ENCODE measurements at places on chromosomes 1 and 21.

DNA sequence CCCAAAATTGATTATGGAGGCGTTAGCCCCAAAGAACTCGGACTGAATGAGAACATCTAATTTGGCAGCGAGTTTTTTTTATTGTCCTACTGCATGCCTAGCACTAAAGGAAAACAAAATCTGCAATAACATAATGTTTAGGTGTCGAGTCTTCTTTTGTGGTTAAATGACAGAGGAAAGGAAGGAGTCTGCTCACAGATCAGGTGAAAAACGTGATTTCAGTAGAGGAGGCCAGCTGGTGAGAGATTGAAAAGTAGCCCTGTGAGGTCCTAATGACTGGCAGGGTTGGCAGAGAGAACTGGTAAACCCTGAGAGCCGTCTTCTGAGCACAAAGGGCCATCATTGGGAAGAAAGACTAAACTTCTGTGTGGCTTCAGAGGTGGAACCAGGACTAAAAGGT is 24.2 kb downstream of the WDTC1 start:
- no peak for DNase-seq

DNA sequence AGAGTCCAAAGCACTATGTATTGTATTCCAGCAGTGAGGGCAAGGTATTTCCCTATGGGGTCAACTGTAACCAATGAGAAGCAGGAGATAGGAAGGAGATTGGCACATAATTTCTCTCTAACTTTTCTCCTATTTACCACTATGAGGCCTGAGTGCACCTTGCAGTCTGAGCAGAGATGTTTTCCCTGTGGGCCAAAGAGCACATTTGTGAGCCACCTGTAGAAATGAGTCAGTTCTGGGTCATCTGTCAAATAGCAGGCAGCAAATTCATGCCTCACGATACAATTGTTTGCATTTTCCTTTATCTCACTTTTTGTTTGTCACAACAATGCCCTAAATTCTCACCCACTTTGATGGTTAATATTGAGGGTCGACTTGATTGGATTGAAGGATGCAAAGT is 547.2 kb upstream of the NCAM2 start:
- DNase-seq, result no peak

- DNase-seq, result no peak
Measured at GRCh38 chr1:108628665-108629064, 32.2 kb downstream of the HENMT1 start.

GRCh38 chr1:200245473-200245872 is 164.4 kb downstream of the ZNF281 start:
- no peak for DNase-seq

DNA sequence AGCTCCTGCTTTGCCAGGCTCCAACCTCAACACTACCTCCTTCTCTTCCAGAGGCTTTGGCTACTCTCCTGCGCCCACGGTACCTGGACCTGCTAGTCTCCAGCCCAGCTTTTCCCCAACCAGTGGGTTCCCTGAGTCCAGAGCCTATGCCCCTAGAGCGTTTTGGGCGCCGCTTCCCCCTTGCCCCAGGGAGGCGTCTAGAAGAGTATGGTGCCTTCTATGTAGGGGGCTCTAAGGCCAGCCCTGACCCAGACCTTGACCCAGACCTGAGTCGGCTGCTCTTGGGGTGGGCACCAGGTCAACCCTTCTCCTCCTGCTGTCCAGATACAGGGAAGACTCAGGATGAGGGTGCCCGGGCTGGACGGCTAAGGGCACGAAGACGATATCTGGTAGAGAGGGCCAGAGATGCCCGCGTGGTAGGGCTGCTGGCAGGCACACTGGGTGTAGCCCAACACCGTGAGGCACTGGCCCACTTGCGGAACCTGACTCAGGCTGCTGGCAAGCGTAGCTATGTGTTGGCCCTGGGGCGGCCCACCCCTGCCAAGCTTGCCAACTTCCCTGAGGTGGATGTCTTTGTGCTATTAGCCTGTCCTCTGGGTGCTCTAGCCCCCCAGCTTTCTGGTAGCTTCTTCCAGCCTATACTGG is 1.6 kb downstream of the DPH2 start:
- no peak for DNase-seq

- DNase-seq, result no peak
Measured at GRCh38 chr1:87760654-87761053, 432.0 kb downstream of the LMO4 start.

GRCh38 chr1:28249013-28249865 is 10.1 kb upstream of the SESN2 start:
- no peak for DNase-seq

- no peak for DNase-seq
Measured at GRCh38 chr21:28454564-28455252, 538.0 kb downstream of the LTN1 start.

DNA sequence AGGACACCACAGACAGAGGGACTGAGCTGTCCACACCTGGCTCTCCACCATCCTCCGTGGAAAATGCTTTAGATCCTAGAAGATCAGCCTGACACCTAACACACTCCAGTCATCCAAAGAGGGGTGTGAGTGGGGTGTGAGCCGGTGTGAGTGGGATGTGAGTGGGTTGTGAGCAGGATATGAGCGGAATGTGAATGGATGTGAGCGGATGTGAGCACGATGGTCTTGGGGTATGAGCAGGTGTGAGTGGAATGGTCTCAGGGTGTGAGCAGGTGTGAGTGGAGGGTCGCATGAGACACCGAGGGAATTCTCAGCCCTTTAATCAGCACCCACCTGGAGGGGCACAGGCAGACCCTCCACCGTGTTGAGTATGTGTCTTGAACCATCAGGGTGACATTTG is 851 bp downstream of the TCP10L start:
- DNase-seq, result no peak

DNA sequence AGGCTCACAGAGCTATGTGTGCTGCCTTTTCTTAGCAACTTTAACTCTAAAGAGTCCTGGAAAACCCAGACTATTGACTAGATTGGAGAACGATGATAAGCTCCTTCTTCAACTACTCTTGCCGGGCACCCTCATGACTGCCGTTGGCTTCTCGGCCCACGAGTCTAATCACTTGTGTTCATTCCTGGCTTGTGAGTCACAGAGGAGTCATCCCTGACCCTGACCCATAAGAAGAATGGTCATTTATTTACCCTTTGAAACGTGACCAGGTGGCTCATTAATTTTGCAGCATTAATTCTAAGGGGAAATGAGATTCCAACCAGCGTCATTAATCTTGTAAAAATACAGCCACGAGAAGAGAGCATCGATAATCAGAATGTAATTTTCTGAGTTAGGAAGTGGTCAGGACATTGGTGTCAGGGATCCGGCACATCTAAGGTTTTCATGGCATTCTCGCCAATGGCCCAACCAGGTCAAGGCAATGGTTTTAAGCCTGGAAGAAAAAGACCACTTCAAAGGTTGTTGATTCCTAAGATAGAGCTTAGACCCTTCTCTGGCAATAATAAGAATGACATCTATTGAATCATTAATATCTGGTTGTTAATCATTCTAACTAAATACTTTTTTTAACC is 183.6 kb upstream of the RUNX1 start:
- DNase-seq, result no peak

- peak; percentile 77 for DNase-seq
Measured at GRCh38 chr1:36109041-36109679, 15.9 kb downstream of the COL8A2 start.

DNA sequence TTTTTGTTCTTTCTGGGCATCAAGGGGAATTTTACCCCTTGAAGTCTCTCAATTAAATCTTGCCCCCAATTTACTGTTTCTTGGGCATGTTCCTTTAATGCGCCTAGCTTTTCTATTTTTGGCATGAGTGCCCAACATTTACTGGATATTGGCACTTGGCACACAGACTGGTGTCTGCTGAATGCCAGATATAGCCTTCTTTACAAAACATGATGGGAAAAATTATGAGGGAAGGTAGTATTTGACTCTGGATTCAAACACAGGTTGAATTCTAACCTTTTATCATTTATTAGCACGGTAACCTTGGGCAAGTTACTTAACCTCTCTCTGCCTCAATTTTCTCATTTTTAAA is 88.3 kb upstream of the GPR52 start:
- DNase-seq, result no peak

- DNase-seq, result no peak
Measured at GRCh38 chr21:40595806-40596205, 251.2 kb downstream of the DSCAM start.

DNA sequence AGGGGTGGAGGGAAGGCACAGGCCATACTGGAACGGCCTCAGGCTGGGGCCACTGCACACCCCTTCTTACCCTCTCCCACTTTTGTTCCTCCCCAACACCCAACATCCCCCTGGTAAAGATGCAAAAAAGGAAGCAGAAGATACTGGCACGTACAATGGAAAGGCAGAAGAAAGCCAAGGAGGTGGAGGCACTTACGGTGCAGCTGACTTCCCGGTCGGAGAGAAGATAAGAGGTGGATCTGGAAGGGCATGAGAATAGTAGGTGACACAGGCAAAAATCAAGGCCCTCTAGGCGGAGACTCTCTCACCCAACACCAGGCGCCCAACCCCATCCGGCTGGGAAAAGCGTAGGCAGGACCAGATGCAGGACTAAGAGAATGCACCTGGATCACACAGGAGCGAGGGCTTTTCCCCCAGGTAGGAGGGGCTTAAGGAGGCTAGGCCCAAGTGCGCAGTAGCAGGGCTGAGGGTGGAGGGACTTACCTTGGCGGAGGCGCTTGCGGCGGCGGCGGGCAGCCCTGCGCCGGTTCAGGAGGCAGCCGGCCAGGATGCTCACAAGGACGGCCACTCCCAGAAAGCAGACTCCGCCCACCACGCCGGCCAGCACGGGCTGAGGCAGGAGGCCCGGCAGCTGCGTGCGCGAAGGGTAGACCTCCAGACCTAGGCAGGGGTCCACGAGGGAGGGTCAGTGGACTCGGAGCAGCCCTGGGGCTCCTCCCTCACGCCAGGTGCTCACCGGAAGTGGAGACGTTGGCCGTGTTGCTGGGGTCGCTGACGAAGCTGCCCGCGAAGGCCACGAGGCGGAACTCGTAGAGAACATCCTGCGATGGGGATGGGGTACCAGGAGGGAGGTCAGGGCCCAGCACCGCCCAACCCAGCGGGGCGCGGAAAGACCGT is 4.1 kb upstream of the TAGLN2 start:
- no peak for DNase-seq

GRCh38 chr1:16921391-16922185 is at the start of gene CROCC:
Gene CROCC, plus strand, starts transcription at chr1:16921931. Its CDS starts 88 bp downstream, at chr1:16922019.
- no peak for DNase-seq

- DNase-seq, result no peak
Measured at GRCh38 chr1:15322648-15323350, 75.8 kb downstream of the FHAD1 start.

DNA sequence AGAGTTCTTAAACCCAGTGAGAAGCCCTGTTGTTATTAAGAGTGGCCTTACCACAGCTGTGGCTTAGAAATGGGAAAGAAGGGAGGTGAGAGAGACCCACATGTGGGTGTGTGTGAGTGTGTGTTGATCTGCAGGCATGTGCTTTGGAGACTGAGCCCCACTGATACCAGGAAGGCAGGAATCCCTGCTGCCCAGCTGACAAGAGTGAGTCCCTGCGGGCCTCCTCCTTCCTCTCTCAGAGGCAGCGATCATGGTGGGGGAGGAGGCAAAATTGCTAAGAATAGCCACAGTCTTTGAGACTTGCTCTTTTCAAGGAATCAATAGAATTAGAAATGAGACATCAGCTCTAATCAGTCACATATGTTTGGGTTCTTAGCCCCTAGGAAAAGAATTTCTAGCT is 87.0 kb upstream of the WARS2 start:
- no peak for DNase-seq

DNA sequence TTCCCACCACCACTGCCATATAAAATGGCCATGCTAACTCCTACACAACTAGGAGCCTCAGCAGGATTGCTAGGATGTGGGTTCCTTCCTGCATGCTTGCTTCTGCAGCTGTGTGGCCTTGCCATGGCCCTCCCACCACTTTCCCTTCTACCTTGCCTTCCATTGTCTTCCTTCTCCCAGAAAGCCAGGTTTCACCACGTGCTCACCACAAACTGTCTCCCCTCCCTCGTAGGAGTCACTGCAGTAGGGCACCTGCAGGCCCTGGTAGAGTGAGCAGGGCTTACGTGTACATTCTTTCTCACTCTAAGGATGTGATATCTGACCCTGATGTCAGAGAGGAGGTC is 3.7 kb downstream of the C1orf226 start:
- no peak for DNase-seq

GRCh38 chr1:86296305-86297205 is 99.6 kb downstream of the ODF2L start:
- DNase-seq, result no peak

GRCh38 chr1:4166713-4167112 is 266.6 kb upstream of the C1orf174 start:
- no peak for DNase-seq

DNA sequence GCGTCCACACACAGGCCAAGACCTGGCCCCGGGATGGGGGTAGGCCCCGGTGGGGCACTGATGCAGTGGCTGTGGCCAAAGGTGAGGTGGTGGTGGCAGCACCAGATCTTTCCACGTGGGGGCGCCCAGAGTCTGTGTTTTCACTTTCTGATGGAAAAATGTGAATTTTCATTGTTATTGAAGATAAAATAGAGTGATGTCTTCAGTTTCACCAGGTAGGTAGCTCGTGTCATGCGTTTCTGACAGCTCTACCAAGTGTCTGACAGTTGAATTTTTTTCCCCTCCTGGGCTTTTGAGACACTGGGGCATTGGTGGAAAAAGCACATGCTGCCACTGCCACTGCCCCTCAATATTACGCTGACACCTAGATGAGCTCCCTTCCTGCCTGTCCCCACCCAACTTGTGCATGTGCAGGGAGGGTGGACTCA is 40.0 kb upstream of the MAGOH start:
- peak; percentile 66 for DNase-seq

GRCh38 chr1:30853350-30853749 is 55.2 kb downstream of the SDC3 start:
- no peak for DNase-seq

DNA sequence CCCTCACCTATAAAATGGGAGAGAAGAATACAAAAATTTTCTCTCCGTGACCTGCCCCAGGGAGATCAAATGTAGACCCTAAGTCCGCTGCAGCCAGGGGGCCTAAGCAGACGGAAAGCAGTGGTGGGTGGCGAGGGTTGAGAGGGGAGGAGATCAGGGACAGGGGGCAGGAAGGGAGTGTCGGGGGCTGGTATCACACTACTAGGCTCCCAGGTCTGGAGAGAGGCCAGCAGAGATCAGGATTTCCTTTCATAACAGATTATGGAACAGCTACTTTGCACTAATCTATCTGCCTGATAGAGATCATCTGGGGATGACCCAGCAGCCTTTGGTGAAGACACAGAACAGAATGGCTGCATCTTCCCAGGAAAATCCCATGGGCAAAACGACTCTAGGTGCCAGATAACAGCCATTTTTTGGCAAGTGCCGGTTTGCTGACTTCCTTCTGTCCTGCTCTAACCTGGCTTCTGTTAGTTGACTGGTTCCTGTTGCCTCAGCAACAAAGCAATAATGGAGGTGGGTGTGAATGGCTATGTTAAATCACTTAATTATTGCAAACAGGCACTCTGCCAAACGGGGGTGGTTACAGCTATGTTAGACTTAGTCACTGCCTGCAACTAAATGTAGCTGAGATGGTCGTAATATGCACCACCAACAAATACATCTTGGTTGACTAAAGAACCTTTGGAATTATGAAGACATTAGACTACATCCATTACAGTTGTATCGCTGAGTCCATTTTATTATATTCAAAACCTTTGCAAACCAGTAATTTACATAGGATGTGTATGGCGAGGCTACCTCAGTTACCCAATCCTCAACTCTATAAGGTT is 30.0 kb upstream of the EPS8L3 start:
- DNase-seq, result peak; percentile 78

Data from CD8-positive, alpha-beta T cell (primary cell).